Activated T-helper 1 cell treated with anti-CD3 and anti-CD28 coated beads, Interleukin-12 subunit alpha, Interleukin-12 subunit beta, Interleukin-2, Interleukin-4 antibody, amounts not matched to agents 30 ng/mL and 10 ng/mL and 1 ng/mL, durations not matched to agents 14 hours and 24 hours and 36 hours (primary cell): ENCODE measurements at places on chromosomes 16 and 17.

- DNase-seq: no peak
These were observed 2.7 kb upstream of the LASP1NB start for GRCh38 chr17:38922538-38923297.

DNA sequence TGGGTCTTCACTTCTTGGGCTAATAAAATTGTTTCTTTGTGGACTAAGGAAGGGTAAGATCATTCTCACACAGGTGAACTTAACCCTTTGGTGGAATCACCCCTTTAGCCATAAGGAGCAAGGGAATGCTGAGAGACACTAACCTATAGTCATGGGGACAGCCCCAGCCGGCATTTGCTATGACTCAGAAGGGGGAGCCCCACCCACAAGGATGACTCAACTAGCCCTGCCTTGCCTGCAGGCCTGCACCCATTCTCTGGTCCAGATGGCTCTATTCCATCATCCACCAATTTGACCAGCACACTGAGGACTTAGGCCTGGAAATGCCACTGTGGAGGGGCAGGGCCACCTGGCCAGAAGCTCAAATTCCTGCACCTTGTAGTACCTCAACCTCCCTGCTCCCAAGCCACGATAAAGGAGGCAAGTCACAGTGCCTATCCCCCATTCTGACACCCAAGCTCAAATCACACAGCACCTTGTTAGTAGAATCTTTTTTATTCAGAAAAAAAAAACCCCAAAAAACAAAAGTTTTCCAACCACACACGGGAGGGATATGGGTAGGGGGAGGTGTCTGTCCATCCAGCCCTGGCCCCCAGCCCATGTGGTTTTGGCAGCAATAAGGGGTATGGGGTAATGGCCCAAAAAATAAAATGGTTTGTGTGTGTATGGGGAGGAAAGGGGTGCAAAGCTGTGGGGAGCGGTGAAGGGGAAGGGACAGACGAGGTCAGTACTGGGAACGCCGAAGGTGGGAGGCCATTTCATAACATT lies 3.0 kb downstream of the PFN1 start:
- peak; percentile 79 for DNase-seq

GRCh38 chr16:10521681-10522274 lies 58.6 kb downstream of the EMP2 start:
- no peak for DNase-seq

- DNase-seq: no peak
These were observed 8.3 kb upstream of the PYDC1 start for GRCh38 chr16:31225193-31225592.

GRCh38 chr16:66416939-66417700 lies 10.0 kb upstream of the BEAN1 start:
- no peak for DNase-seq

DNA sequence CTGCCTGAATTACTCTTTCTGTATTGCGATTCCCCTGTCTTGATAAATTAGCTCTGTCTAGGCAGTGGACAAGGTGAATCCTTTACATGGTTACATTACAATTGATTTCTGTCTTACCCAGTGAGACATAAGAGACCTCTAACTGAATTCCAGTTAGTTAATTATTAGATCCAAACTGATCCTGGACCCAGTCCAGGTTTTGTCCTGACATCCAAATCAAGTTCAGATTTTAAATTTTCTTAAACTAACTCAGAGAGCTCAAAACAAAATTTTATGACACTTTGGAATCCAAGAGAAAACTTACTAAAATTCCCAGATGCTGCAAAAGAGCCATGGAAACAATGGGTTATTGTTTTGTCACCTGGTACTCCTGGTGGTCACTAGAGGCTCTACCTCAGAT lies 2166.6 kb downstream of the TP53TG3F start:
- no peak for DNase-seq

DNA sequence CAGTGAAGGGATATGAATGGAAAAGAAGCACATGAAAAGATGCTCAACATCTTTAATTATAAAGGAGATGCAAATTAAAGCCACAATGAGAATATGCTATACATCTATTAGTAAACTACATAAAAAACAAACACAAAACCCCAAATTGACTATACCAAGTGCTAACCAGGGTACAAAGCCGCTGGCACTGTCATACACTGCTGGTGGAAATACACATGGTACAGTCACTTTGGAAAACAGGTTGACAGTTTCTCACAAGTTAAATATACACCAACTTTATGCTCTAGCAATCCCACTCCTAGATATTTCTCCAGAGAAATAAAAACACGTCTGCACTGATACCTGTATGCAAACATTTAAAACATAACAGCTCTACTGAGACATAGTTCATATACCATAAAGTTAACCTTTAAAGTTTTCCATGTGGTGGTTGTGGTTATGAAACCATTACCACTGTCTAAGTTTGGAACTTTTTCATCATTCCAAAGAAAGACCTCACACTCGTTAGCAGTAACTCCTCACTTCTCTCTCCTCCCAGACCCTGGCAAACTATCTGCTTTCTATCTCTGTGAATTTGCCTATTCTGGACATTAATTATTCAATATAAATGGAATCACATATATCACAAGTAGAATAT lies 42.7 kb downstream of the ADGRG5 start:
- no peak for DNase-seq

- no peak for DNase-seq
These were observed 3.2 kb downstream of the PRSS22 start for GRCh38 chr16:2854700-2855309.

DNA sequence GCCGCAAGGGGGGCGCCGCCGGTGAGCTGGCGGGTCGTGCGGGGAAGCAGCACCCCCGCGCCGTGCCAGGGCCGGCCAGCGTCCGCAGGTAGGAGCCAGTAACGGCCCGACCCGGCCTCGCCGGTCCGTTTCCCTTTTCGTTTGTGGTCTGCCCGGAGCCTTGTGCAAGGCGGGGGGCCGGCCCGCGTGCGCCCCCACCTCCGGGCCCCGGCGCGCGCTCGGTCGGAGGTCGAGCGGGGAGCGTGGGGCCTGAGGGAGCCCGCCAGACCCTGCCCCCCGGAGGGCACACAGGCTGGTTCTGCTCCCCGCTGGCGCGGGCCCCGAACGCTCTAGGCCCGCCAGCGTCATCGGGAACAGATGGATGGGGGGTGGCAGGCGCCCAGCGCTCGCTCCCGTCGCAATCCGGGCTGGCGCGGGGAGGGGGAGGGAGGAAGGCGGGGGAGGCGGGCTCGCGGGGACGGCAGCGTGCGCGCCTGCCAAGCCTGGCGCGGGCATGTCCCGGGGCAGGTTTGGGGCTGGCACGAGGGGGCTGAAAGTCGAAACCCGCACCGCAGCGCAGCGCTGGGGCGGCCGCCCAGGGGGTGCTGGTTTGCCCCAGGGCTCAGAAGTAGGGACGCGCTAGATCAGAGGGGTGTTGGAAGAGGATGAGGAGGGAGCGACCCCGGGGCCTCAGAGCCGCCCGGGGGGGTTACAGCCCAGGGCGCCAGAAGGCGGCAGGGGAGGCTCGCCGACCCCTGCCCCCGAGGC lies 1.5 kb upstream of the GSE1 start:
- no peak for DNase-seq

GRCh38 chr17:6070913-6071511 lies 833 bp downstream of the WSCD1 start:
- no peak for DNase-seq

DNA sequence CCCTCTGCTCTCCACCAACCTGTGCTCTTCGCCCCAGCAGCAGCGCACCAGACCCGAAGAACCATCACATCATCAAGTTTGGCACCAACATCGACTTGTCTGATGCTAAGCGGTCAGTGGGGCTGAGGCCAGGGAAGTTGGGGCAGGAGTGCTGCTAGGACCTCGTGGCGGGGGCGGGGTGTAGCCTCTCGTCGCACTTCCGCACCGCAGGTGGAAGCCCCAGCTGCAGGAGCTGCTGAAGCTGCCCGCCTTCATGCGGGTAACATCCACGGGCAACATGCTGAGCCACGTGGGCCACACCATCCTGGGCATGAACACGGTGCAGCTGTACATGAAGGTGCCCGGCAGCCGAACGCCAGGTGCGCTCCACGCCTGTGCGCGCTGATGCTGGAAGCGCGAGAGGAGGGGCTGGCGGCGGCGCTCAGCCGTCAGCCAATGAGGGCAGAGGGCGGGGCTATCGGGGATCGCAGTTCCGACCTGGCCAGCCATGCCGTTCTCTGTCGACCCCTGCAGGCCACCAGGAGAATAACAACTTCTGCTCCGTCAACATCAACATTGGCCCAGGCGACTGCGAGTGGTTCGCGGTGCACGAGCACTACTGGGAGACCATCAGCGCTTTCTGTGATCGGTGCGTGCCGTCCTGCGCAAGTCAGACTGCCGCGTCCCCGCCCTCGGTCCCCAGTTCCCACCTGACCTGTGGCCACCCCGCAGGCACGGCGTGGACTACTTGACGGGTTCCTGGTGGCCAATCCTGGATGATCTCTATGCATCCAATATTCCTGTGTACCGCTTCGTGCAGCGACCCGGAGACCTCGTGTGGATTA lies 3.2 kb upstream of the TMEM88 start:
- DNase-seq: peak; percentile 91

DNA sequence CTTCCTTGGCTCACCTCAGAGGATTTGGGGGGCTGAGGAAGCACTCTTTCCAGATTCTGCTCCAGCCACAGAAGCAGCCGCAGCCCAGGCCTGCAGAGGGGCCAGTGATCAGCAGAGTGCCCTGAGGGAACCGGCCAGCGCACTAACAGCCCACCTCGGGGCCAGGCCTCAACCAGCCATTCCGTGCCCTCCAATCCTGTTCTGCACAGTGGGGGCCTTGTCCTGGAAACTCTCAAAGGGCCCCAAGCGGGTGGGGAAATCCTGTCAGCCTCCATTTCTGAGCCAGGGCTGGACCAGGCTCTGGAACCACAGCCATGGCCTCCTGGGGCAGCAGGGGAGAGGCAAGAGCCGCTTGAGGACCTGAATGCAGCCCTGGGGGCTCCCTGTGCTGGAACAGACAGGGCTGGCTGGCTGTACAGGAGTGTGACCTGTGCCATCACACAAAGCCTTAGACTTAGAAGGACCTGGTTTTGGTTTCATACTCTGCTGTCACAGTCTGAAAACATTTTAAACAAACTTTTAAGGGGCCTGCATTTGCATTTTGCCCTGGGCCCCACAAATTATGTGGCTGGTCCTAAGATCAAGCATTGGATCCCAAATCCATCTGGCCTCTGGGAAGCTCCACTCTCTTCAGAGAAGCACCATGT lies 10.0 kb downstream of the CNGB1 start:
- no peak for DNase-seq

DNA sequence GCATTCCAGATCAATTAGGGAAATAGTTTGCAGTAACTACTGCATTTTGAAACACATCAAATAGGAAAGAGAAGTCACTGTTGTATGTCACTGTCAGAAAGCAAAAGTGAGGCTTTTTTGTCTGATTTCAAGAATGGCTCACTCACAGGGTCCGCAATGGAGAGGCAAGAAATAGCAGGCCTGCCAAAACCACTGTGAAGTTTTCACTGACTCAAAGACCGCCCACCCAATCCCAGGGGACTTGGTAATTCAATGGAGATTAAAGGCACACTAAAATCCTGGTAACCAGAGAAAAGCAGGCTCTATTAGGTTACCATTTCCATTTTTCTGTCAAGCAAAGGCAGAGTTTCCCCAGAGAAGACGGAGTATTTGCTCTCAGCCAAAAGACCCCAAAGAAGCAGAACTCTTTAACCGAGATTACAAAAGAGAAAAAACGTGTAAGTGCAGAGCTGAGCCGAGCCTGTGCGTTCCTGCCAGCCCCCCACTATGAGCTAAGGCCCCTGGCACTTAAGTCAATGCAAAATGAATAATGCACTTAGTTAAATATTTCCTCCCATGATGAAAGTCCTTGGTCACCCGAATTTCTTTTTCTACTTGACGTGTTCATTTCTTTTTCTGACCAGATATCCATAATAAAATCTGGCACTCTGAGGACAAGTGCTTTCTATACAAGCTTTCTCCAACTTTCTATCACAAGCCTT lies 57.0 kb downstream of the FOXL1 start:
- DNase-seq: no peak

DNA sequence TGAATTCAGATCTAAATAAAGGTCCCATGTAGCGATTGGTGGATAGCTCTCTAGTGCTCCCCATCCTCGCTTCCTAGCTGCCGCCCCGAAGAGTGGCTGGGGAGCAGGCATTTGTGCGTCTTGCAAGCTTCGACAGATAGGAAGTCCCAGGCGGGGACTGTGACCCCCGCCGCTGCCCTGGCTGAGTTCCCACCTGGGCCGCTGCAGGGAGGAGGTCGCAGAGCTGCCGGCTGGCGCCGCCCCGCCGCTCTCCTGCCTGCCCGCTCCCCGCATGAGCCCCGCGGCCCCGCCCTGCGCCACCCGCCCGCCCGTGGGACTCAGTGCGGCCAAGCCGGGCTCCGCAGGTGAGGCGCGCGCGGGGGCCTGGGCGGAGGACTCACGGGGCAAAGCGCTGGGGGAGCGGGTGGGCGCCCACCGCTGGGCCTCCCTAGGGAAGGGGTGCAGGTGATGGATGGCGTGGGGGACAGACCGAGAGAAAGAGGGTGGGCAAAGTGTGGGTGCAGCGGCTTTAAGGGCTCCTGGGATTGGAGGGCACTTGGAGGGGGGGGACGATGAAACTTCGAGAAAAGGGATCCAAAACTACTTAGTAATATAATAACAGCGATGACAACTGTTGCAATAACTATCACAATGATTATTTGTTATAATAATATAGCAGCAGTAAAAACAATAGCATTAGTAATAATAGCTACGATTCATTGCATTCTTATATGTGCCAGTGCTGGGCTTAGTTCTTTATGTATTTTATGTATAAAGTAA lies at the start of gene OTOA:
OTOA (plus strand) TSS at position 80 of the 759 bp plus-strand sequence. CDS start 14,547 bp downstream, outside the sequence.
- DNase-seq: no peak

DNA sequence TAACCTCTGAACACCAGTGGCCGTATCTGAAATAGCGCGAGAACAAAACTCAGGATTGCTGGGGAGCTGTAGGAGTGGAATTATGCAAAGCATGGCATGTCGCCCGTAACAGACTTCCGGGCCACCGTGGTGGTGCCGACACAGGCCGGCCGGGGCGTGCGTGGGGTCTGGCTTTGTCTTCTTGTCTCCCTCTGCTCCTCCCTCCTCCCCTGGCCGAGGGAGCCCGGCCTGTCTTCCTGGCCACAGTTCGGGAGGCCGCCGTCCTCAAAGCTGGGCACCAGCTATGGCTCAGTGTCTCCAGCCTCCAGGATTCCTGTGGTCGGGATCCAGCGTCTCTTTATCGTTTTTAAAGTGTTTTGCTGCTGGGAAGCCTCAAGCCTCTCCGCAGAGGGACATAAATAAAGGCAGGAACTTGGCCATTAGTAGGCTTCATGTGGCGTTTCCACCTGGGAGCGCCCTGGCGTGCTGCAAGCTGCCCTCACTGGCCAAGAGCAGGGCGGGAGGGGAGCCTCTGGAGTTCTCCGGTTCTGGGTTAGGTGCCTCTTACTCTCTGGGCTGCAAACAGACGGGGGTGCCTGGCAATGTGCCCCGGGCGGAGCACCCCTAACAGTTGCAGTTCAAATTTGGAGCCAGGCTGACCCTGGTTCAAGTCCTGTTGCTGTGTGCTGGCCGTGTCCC lies 22.0 kb upstream of the NPTX1 start:
- DNase-seq: no peak

- no peak for DNase-seq
These were observed 168.4 kb downstream of the RAB11FIP4 start for GRCh38 chr17:31559584-31560501.

DNA sequence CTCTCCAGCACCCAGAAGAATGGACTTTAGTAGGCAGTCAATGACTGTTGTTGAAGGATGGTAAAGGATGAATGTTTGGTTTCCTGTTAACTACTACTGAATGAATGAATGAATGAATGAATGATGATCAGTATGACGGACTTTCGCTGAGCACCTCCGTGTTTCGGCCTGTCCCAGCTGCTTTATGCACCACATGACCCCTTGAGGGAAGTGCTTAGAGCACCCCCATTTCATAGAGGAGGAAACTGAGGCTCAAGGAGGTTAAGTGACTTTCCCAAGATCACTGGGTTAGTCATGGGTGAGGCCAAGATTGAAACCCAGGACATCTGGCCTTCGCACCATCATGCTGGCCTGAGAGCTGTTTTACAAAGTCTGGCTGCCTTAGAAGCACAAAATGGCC lies 6.8 kb downstream of the KCNG4 start:
- DNase-seq: no peak
